ENCODE measurements at places on chromosomes 12 and 14.

DNA sequence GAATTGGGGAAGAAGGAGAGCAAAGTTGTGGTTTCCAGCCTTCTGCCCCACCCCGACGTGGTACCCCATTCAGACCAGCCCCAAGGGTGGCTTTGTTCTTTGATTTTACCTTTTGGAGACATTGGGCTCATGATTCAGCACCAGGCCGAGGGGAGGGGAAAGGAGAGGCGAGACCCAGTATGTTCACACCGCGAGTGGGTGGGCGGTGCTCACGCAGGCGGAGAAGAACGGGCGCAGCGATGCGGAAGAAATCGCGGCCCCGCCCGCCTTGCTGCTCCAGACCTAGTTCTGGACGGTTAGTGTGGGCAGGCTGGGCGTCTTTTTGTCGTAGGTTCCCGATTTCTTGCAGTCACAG is 963 bp downstream of the ATL1 start:
- DNase-seq = peak; percentile 20

- no peak for DNase-seq
These were observed 49.7 kb downstream of the C14orf132 start for GRCh38 chr14:96088911-96089310.

DNA sequence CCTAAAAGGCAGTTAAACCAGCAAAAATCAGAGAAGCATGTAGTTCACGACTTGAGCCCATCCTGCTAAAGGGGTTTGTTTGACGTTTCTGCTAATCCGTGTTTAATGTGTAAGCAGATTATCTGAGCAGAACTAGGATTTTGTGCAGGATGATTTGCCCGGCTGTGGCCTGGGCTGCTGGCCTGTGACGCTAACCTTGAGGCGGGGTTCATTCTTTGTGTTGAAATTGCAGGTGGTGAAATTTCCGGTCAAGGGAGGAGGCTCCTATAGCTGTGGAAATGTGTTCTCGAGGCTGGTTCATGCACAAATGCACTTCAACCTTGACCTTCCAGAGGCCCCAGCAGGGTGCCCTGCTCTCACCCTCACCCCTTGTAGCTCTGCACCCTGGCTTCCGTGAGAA is 63.7 kb downstream of the SLC24A4 start:
- DNase-seq = no peak

GRCh38 chr12:5073853-5074252 is 30.2 kb downstream of the KCNA5 start:
- no peak for DNase-seq

- no peak for DNase-seq
These were observed 12.0 kb upstream of the MDM1 start for GRCh38 chr12:68344126-68344525.

DNA sequence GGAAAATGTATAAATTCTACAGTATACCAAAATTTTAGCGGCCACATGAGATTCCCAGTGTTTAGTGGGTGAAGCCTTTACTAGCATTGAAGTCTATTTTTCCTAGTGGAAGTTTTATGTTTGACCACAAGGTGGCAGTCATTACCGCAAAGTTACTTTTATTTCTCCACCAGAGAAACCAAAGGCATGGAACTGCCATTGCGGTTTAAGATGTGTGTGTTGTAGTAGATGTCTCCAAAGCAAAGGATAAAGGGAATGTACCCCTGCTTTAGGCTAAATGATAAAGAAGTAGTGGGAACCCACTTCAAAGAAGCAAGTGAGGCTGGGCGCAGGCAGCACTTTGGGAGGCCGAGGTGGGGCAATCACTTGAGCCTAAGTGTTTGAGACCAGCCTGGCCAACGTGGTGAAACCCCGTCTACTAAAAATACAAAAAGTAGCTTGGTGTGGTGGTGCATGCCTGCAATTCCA is 140.5 kb downstream of the PRKCH start:
- no peak for DNase-seq

DNA sequence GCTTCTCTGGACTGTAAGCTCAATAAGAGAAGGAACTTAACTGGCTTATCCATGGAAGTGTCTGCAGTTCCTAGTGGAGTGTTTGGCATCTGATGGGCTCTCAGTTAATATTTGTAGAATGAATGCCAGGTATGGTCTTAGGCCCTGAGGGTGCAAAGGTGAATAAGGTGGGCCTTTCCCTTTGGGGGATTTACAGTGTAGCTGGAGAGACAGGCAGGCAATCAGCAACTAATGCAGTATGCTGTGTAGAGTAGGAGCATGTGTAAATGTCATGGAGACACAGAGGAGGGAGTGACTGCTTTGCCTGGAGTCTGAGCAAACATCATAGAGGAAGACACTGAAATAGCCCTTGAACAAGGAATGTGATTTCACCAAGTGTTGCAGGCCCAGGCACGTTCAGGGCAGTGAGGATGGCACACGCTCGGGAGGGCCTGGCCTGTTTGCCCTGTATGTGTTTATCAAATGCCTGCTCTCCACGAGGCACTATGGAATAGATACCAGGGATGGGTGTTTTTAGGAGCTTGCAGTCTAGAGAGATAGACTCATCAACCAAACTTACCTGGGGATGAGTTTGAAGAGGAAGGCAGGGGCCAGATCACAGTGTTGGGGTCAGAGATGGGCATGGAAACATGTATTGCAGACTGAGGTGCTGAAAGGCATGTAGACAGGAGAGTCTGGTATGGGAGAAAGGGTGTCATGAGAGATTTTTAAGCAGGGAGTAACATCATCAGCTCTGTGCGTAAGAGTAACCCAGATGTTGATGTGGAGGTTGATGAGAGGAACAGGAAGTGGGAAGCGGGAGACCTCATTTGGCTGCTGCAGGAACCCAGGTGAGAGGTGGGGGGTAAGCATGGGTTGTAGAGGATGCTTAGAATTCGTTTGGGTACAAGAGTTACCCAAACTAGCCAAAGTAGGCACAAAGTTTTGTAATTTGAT is 54.1 kb downstream of the PLXNC1 start:
- DNase-seq = no peak

DNA sequence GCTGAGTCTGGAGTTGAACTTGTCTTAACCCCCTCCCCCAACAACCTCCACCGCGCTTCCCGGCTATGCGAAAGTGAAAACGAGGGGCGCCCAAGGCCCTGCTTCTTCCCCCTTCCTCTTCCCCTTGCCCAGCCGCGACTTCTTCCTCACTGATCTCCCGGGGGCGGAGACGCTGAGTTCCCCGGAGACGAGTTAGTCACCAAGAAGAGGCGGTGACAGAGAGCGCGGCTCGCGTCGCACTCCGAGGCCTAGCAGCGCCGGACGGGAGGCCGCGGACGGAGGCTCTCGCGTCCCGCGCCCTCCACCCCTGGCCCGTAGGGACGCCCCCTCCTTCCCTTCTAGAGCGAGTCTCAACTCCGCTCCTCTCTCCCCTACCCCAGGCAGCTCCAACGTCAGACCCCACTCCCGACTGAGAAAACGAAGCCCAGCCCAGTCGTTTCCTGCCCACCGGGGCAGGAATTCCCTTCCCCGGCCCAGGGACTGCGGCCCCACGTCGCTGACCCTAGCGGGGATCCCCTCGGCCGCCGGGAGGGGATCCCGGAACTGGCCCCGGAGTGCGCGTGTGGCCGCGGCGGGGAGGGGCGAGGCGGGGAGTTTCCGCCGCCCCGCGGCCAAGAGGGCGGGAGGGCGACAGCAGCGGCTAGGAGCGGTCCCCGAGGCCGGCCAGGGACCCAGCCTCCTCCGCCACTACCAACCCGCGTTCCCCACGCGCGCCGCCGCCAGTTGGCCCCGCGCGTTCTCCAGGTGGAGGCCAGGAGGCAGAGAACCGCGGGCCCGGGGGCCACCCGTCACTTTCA is 1.4 kb downstream of the BAZ1A start:
- no peak for DNase-seq

DNA sequence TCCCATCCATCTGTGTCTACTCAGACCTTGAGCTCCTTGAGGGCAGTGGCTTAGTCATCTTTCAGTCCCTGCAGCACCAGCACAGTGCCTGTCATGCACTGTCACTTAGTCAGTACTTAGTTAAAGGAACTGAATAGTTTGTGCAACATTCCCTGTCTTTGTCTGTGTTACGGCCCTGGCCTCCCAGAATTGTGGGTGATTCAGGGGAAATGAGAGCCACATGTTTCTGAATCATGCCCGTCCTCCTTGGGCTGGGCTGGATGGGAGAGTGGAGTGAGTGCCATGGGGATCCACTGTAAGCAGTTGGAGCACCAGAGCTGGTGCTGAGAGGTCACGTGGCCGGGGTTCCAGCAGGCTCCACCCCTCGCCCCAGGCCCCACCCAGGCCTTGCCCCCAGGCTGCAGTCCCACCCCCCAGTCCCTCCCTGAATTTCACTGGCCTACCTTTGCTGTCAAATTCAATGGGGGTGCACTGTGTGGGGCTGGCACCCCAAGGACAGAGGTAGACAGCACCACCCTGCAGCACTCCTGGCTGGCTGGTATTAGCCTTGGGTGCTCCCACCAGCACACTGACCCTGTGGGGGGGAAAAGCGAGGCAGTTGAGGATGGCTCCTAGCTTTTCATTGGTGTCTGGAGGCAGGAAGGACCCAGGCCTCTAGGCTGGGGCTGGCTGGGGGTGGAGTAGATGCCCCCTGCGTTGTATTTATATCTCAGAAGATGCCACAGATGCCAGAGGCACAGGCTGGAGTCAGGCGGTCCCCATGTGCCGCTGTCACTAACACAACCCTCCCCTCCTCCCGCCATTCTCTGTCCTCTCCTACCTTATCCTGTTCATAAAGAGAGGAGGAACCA is 7.5 kb downstream of the ITGA5 start:
- peak; percentile 94 for DNase-seq

GRCh38 chr12:90366286-90366685 is 588.7 kb downstream of the CCER1 start:
- DNase-seq = peak; percentile 69

- no peak for DNase-seq
These were observed 98.9 kb downstream of the EPS8 start for GRCh38 chr12:15690320-15690719.

DNA sequence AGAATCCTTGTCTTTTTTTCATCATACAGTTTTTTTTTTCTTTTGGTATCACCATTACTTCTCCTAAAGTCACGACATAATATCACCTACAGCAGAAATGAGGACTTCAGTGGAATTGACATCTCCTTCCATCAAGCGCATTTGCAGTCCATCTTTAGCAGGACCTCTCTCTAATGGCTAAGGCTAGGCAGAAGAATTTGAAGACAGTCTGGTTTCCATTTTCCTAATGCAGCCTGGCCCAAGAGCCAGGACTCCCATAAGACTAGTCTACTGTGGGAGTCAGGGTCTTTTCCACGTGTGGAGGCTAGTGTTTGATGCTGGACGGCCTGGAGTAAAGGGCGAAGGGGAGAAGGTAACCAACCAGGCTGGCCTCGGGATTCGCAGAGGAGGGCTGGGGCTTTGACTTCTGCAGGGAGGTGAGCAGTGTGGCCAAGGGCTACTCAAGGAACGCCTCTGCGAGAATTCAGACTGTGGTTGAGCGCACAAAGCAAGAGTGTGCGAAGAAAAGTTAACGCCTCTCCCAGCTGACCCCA is 769 bp upstream of the ZNF740 start:
- DNase-seq = no peak

- no peak for DNase-seq
These were observed 114.0 kb downstream of the PRMT8 start for GRCh38 chr12:3604748-3605586.

DNA sequence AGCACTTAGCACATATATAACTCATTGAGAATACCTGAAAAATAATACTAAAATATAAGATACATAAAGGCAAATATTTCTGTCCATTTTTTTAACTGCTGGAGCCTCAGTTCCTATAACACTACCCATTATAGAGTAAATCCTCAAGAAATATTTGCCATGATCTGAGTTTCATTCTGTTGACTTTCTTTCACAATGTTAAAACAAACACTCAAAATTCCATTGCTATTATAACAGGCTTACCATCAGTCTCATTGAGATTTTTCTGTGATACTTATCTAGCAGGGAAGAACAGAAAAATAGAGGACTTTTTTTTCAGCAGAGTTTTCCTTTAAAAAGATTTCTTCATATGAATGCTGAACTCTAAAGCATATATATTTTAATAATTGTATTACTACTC is 24.5 kb downstream of the LMO3 start:
- no peak for DNase-seq

GRCh38 chr14:101105045-101105444 is 201.5 kb upstream of the RTL1 start:
- DNase-seq = no peak

- DNase-seq = no peak
These were observed 86.1 kb downstream of the SLC24A4 start for GRCh38 chr14:92409043-92409442.

DNA sequence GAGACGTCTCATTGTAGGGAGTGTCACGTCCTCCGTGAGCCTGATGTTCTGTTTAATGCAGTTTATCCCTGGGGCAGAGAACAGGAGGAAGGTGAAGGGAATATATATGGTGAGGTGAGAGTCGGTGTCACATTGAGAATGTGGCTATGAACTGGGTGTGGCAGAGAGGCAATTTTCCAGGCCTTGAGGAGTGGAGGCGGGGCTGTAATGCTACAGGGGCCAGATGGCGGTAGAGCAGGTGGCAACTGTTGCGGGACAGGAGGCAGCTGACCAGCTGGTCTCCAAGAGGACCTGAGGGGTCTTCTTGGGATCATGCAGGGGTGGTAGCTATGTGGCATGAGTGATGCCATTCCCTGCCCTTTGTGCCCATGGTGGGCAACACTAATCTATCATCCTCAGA is 59.6 kb downstream of the CACNA1C start:
- no peak for DNase-seq

DNA sequence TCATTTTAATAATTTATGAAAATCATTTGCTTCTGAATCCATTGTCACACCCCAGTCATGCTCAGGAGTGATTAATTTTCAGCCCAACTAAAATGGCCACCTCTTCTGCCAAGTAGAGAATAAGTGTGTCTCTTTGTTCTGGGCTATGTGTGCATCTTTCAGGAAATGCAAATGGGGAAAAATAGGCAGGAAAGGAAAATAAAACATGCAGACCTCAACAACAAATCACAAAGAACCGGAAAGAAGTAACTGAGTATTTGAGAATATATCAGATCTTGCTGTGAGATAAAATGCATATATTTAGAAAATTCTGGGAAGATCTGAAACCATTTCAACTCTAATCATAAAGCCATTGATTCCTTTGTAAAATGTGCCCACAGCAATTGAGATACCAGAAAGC is 763.9 kb downstream of the GALC start:
- DNase-seq = no peak

DNA sequence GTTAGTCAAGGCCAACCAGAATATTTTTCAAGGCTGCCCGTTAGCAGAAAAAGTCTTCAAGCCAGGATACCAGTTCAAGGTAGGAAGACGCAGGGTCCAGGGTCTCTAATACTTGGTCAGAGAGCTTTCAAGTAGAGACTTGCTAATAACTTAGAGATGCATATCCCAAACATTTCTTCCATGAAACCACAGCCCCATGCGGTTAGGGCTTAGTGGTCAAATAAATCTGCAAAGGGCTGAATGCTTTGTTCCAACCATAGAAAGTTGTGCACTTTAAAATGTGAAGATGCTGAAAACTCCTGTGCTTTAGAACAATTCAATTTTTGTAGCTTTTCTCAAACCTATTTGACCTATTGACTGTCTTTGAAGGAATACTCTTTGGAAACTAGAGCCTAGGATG is 208.9 kb downstream of the PIK3C2G start:
- DNase-seq = no peak

Data from AG09309 (cell line).